DMS79 treated with DMSO at 0.1 percent for 48 hours (cell line): ENCODE measurements at places on chromosomes 11 and 22.

- no peak for DNase-seq
Observed at GRCh38 chr22:44611880-44612496, 90.0 kb upstream of the PRR5 start.

GRCh38 chr11:64447831-64448598, 89.1 kb downstream of the RPS6KA4 start:
- DNase-seq, result no peak

DNA sequence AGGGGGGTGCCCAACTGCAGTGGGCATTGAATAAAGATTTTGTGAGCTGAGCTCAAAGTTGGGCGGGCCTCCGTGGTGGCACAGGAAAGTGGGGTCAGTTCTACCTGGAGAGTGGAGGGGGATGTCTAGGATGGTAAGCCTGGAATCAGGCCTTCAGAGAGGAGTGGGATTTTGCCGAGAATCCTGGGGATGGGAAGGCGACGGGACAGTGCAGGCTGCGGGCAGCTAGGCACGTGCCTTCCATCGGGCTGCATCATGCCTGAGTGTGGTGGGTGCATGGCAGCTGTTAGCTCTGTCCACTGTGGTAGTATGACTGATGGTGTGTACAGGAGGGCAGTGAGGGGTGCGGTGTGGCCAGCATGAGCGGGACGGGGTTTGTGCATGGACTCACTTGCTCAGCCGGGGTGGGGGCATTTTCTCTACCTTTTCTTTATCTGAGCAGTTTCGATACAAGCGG, 3.6 kb downstream of the SHANK3 start:
- DNase-seq, result no peak

DNA sequence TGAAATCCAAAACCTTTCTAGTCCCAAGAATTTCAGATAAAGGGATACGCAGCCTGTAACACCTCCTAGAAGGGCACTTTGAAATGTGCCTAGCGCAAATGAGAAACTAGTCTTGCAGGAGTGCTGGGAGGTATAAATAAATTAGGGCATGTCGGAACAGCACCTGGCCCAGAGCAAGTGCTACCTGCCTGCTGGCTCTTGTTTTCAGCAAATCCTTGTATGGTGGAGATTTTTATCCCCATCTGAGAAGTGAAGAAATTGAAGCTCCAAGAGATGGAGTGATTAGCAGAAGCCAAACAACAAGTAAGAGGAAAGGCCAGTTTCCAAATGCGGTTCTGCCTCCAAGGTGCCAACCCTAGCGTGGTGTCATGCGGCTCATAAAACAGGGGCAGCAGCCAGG, 36.7 kb upstream of the TFIP11 start:
- DNase-seq, result peak; percentile 60

DNA sequence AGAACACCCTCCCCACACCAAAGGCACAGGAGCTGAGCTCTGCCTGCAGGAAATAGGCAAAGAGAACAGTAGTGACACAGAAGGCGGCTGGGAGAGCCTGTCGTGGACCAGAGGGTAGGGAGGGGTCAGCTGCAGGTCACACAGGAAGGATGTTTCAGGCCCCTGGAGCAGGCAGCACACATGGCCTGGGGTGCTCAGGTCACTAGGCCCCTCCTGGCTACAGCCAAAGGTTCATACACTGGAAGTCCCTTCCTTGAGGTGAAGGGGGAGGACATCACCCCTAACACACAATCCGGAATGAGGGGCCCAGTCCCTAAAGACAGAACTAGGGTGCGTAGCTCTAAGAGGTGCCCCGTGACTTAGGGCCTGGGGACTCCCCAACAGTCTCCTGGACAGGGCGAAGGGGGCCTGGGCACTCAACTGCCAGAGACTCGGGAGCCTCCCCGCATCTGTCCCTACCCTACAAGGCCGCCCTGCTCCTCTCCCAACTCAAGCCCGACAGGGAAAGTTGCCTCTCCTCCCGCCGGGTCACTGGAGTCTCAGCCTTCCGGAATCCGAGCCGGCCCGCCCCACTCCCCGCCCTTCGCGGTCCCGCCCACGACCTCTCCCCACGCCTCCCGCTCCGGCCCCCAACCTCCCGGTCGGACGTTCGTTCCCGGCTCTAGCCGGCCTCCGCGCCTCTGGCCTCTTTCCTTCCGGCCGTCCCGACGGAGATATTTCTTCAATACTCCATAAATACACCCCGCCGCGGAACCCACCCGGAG, at the start of gene CYB5R2:
Gene CYB5R2, minus strand, starts transcription at position 541 of the 764 bp plus-strand sequence. CDS start 675 bp downstream, outside the sequence.
- peak; percentile 5 for DNase-seq

- DNase-seq, result no peak
Observed at GRCh38 chr11:7849018-7849417, 52.3 kb upstream of the OR5P2 start.

DNA sequence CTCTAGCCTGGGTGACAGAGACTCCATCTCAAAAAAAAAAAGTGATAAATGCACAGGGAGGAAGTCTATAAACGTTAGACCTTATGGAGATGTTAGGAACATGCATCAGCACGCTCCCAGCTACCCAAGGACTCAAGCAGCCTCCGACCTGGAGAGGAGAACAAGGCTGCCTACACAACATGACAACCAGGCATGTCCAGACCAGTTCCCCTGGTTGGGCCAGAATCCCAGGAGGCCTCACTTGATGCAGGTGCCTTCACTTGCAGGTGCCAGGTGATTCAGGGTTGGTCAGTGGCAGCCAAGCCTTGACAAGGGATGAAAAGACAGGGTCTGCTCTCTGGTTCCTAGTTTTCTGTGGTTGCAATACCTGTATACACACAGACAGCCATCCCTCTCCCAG, 5.9 kb downstream of the RANGAP1 start:
- DNase-seq, result peak; percentile 36
